ENCODE measurements at places on chromosomes 5 and 9. TPM values are rescaled to one million over a fixed set of nuclear protein-coding genes. Genes with fewer than 3 reads are reported as not detected.
A peak's percentile ranks its signal among the peaks of the same experiment; 100 is the strongest.

DNA sequence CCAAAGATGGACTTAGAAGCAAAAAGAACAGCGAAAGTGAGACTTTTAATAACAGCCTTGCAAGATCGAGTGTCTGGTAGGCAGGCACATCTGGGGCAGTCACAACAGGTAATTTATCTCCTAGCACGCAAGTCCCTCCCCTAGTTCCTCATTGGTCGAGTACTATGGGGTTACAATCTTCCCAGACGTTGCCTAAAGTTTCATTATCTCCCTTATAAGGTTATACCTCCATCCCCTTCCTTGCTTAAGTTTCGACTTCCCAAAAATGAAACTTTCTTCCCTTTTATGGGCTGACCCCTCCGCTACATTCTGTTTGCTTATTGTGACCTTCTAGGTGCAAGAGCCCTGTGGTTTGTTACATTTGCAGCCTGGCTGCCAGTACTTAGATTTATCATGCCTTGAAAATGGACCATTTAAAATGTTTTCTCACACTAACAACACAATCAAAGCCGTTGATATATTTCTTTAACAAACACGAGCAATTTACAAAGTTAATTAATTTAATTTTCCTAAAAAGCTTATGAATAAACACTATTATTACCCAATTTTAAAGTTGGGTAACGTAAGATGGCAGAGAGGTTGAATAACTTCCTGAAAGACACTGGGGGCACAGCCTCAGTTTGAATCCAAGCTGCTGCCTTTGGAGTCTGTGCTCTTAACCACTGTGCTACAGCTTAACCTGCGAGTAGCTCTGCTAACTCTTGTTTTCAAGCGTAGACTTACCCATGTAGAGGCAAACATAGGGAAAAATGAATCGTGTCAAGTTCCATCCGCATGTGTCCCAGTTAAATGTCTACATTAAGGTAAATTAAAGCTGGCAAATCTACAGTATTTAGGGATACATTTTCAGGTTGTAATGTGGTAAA lies 91.7 kb downstream of the EDIL3 start:
- no peak for DNase-seq

GRCh38 chr5:118293378-118293777 lies 695.0 kb downstream of the DTWD2 start:
- no peak for DNase-seq

GRCh38 chr5:117077142-117077541 lies 502.5 kb upstream of the SEMA6A start:
- no peak for DNase-seq

- no peak for DNase-seq
Measured at GRCh38 chr5:20536813-20537212, 548.8 kb upstream of the CDH18 start.

Gene KIF27
- total RNA-seq: 2.9 TPM

Gene FLT4
- under 0.01 TPM for total RNA-seq

Gene PIK3R1
- 73.8 TPM for total RNA-seq

DNA sequence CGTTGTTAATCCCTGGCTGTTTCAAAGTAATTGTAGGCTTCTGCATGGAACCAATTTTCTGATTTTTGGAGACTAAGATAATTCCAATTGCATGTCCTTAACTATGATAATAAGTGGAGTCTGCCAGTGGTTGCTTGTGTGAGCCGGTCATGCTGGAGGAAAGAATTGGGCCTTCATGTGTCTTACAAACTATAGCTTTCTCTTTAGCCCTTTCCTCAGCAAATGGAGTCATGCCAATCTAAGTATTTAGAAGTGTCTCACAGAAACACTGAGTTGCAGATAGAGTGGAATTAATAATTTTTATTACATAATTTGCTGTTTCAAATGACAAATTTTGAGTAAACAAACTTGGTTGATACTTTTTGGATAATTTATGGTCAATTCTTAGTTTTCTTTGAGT lies 200.4 kb downstream of the FBXL7 start:
- DNase-seq: no peak

DNA sequence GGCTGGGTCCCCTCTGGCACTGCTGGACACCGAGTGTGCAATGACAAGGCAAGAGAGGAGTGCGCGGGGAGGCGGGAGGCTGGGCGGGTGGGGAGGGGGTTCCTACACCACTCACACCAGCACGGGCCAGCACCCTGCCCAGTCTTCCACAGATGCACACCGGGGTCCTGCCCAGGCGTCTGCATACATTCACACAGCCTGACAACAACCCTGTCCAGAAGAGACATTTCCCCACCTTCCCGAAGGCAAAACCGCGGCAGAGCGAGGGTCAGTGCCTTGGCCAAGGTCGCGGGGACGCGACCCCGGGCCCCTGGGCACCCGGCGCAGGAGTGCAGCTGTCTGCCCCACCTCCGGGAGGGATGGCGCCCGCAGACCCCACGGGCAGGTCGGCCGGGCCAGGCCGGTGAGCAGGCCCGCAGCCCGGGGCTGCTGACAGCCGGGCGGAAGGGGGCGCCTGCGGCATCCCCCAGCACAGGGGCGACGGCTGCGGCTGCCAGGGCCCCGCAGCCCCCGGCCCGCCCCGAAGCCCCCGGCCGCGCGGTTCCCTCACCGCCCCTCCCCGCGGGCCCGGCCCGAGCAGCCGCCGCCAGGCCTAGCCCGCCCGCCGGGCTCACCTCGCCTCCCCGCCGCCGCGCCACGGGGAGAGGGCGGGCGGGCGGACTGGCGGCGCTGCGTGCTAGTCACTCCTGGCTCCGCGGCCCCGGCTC lies 496 bp downstream of the MAPK9 start:
- no peak for DNase-seq

DNA sequence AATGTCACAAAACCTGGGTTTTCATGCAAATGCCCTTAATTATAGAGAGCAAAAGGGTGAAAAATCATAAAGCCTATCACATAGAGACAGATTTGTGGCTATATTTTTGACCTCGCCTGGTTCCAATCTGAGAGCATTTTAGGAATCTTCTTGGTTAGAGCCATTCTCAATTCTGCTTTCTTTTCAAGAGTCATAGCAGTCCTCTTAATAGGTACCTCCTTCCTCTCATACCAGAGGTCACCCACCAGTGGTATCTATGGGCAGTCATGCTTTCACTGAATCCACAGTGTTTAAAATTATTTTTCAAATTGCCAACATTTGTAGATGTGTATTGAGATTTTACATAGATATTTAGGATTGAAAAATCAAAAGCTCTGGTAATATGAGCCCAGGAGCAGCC lies 215.5 kb downstream of the DAB2IP start:
- no peak for DNase-seq

GRCh38 chr5:7837403-7837802 lies 13.5 kb downstream of the CFAP90 start:
- DNase-seq: no peak

Gene GHR
- total RNA-seq: 2.2 TPM

DNA sequence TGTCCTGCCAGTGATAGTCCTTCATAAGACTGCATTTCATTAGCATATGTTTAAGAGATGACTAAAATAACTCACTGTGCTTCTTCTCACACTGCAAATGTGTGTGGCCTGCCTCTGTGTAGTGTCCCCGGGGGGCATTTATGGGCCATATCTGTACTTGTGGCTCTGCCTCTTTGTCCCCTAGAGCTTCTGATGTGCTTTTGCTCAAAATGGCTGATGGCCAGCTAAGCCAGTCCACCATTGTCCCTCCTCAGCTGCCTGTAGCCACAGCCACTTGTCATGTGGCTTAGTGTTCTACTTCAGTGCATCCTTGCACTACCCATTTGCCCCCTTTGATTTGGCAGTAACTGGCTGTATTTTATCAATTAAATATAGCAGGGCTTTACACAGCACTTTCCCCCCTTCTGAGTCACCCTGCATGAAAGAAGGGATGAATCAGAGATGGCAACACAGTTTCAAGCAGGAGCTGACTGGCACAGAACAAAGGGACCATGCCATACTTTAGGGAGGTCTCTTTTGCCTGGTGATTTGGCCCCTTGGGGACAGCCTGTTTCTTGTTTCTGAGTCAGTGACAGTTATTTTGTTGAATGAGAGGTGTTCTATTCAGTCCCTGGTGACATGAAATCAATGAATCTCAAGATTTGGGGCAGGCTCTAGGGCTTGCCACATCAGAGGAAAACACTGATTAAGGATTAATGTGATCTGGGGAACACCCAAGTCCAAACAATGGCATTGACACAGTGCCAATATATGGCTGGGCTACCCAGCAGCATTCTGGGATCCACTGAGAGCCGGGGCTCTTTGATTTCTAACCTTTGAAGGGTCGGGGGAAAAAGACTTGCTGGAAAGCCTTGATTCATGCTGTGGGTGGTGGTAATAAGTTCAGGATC lies 245.5 kb downstream of the SMARCA2 start:
- no peak for DNase-seq

DNA sequence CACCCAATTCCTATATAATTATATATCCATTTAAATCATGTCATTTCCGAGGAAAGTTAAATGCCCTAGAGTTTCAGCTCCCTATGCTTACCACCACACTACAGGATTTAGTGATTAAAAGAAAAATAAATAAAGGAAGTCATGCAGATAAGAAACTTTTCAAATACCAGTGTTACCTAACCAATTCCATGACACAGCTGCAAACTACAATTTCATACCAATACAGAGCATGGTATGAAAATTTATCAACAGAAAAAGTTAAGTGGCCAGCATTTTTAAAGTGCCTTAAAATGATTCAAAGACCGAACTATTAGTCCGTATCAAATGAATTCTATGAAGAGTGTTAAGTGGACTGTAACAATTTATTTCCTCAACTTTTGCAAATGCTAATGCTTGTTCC lies 35.9 kb downstream of the CEP120 start:
- peak; percentile 12 for DNase-seq

- DNase-seq: no peak
Measured at GRCh38 chr5:159242656-159243055, 20.4 kb upstream of the UBLCP1 start.

Gene SPATA31A3
- total RNA-seq: not detected

- DNase-seq: no peak
Measured at GRCh38 chr9:105751761-105752160, 57.4 kb downstream of the TMEM38B start.

- no peak for DNase-seq
Measured at GRCh38 chr5:112534611-112535255, 115.7 kb upstream of the EPB41L4A start.

Gene NR6A1
- total RNA-seq: under 0.01 TPM

- DNase-seq: no peak
Measured at GRCh38 chr5:159700016-159700415, 216.3 kb upstream of the ADRA1B start.

DNA sequence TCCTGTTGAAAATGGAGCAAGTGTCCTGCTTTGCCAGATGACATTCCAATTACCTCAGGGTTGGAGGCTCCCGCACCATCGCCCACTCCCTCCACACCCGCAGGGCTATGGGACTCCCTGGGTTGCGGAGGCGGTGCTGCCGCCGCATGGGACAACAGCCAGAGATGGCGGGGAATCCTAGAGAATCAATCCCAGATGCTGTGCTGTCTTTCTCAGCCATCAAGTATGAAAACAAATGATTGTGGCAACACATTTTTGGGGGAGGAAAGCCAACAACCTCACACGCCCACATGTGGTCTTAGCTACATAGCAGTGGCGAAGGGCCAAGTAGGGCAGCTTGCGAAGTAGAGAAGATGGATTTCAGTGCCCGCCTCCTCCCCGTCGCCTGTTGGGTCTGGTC lies 46.7 kb downstream of the IL31RA start:
- DNase-seq: peak; percentile 94

Gene LRSAM1
- 20.0 TPM for total RNA-seq

DNA sequence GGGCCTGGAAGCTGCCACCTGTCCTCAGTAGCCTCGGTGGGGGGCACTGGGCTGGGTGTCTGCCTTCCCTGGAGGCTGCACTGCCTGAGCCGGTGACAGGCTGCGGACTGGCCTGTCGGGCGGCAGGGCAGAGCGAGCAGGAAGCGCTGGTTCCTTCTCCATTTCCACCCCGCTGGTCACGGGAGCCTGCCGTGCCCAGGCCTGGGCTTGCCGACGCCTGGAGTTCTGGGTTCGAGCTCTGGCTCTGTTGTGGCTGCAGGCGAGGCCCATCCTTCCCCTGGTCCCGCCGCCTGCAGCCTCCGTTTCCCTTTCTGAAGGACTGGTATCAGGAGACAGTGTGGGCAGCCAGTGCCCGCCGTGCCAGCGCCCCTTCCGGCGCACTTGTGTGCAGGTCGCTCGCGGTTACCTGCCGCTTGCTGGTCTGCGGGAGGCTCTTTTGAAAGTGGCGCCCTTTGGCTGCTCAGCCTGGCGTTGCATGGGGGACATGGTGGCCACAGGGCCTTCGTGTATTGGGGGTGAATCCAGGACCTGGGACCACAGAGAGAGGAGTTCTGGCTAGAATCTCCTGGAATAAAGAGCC lies 34.0 kb downstream of the RXRA start:
- DNase-seq: no peak

GRCh38 chr9:20028849-20029231 lies 240.0 kb upstream of the SLC24A2 start:
- no peak for DNase-seq

- DNase-seq: no peak
Measured at GRCh38 chr9:121750715-121751623, 99.5 kb downstream of the DAB2IP start.

GRCh38 chr9:9108641-9109040 lies 1309.1 kb upstream of the DMAC1 start:
- DNase-seq: no peak

Gene C9orf50
- total RNA-seq: not detected

GRCh38 chr5:126508962-126509279 lies 85.7 kb downstream of the GRAMD2B start:
- peak; percentile 65 for DNase-seq

Gene CCNJL
- total RNA-seq: 0.86 TPM

Gene UQCRQ
- total RNA-seq: 179 TPM

GRCh38 chr5:32565145-32565544 lies 20.2 kb upstream of the SUB1 start:
- DNase-seq: no peak

Gene LCP2
- total RNA-seq: not detected

GRCh38 chr9:7313389-7313788 lies 486.2 kb downstream of the DMAC1 start:
- DNase-seq: no peak

- peak; percentile 70 for DNase-seq
Measured at GRCh38 chr9:78121488-78121887, 89.9 kb upstream of the GNAQ start.

Gene CER1
- not detected for total RNA-seq

- DNase-seq: peak; percentile 26
Measured at GRCh38 chr9:91789941-91790340, 160.1 kb downstream of the ROR2 start.
